ENCODE measurements at places on chromosomes 3 and 15.

DNA sequence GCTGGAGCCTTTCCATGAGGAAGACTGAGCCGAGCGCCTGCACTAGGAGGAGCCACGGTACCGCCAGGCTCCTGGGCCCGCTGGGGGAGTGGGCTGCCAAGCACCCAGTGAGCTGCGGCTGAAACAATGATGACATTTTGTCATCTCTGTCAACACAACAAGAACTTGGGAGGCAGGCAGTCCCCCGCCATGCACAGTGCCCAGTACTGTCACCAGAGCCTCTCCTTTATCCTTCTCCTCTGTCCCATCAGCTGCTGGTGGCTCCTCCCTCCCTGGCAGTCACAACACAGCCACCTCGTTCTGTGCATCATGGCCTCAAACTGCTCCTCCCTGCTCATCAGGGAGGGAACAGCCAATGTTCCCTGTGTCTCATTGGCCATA lies 34.0 kb upstream of the PCSK6 start:
- no peak for DNase-seq

DNA sequence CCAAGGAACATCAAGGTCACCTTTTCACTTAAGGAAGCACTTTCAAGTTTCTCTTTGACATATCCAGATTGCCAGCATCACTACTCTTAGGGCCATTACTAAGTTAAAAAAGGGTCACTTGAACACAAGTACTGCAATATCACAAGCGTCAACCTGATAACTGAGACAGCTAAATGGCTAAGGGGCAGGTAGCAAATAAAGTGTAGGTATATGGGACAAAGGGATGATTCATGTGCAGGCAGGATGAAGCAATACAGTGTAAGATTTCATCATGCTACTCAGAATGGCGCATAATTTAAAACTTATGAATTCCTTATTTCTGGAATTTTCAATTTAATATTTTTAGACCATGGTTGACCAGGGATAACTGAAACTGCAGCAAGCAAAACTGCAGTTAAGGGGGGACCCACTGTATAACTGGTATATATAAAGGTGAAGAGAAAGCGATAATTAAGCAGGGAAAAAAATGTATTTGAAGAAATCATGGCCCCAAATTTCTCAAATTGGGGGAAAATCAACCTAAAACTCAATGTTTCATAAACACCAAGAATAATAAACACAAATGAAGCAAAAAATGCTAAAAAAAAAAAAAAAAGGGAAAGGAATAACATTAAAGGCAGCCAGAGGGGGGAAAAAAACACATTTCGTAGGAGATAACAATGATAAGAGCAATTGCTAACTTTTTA lies 13.1 kb downstream of the CCR1 start:
- no peak for DNase-seq

GRCh38 chr15:85607141-85607806 lies 187.5 kb downstream of the KLHL25 start:
- DNase-seq: peak; percentile 46

GRCh38 chr3:142940000-142940399 lies 23.5 kb downstream of the PAQR9 start:
- no peak for DNase-seq

All from suppressor macrophage treated with lipopolysaccharide for 1 hour (primary cell).